AG08396 (cell line): ENCODE measurements at places on chromosomes 4 and X.

- DNase-seq = no peak
Observed at GRCh38 chr4:185966997-185967775, 101.8 kb upstream of the TLR3 start.

GRCh38 chrX:136041254-136041812 lies 56.1 kb downstream of the SLC9A6 start:
- no peak for DNase-seq

GRCh38 chr4:171266671-171267070 lies 546.5 kb upstream of the GALNTL6 start:
- no peak for DNase-seq

- DNase-seq = no peak
Observed at GRCh38 chrX:12052109-12052508, 86.2 kb upstream of the FRMPD4 start.

- no peak for DNase-seq
Observed at GRCh38 chr4:112038861-112039260, 106.4 kb upstream of the FAM241A start.

GRCh38 chr4:151584101-151584500 lies 175.1 kb downstream of the FHIP1A start:
- no peak for DNase-seq

- no peak for DNase-seq
Observed at GRCh38 chr4:85391071-85391470, 83.9 kb upstream of the ARHGAP24 start.

DNA sequence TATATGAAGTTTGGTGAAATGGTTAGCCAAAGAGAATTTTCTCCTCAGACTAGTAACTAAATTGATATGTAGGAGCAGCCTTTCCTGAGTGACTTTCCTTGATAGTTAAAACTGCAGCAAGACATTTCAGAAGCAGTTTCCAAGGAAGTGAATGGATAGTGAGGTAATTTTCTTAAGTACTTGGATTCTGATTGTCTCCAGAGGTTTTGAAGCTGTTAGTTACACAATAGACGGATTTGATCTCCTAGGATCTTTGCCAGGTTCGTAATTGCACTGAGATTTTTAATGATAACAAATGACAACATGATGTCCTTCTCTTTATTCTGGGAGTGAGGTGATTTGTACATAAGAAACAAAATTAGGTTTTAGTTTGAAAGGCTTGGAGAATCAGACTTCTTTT lies 29.2 kb downstream of the PRRG1 start:
- no peak for DNase-seq

GRCh38 chrX:45070116-45071007 lies 130.3 kb downstream of the DIPK2B start:
- DNase-seq = peak; percentile 21

- no peak for DNase-seq
Observed at GRCh38 chr4:2954358-2955185, 8.6 kb downstream of the NOP14 start.

GRCh38 chr4:15317246-15317645 lies 110.6 kb upstream of the C1QTNF7 start:
- DNase-seq = no peak

GRCh38 chr4:55757356-55757952 lies 62.1 kb upstream of the EXOC1L start:
- DNase-seq = no peak
